ENCODE measurements at places on chromosomes 16 and 17.

GRCh38 chr16:89147085-89147817 lies 24.3 kb upstream of the CDH15 start:
- no peak overlapping the region for H3K4me3 ChIP-seq
- H3K27ac ChIP-seq = no peak overlapping the region
- no peaks in the 10 kb centered on the region for H3K4me1 ChIP-seq
- H3K27me3 ChIP-seq = no peaks in the 10 kb centered on the region
- H3K36me3 ChIP-seq = peaks cover 10% of the 10 kb centered on the region

DNA sequence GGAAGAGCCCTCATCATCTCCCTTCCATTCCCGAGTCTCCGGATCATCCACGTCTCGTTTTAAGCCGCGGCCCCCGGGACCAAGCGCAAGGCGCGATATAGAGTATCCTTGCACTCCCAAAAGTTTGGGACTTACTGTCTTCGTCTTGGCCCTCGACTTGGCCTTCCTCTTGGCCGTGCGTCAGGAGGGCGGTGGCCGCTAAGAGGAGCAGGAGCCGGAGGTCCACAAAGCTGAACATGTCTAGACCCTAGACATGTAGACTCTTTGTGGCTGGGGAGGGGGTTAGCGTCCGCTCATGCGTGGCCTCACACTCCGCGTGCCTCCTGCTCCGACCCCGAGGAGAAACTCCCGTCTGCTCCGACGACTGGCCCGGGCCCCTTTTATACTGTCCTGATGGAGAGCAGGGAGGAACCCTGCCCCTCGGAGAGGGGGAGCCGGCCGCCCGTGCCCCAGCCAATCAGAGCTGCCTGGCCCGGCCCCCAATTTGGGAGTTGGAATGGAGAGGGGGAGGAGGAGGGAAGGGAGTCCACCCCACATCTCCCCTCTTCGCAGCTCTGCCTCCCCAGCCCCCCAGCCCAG lies at the start of gene COL1A1:
COL1A1 (minus strand) TSS at position 356 of the 579 bp plus-strand sequence; CDS start at position 238, 118 bp downstream.
- peak within 1 kb of the TSS; percentile 76 for H3K4me3 ChIP-seq
- H3K36me3 ChIP-seq = peaks cover 4% of the 10 kb centered on the region
- DNase-seq = no peak
- peaks cover 81% of the 10 kb centered on the region for H3K27me3 ChIP-seq
- H3K4me1 ChIP-seq = peaks cover 16% of the 10 kb centered on the region
- H3K27ac ChIP-seq = peak within 1 kb of the TSS; percentile 76

DNA sequence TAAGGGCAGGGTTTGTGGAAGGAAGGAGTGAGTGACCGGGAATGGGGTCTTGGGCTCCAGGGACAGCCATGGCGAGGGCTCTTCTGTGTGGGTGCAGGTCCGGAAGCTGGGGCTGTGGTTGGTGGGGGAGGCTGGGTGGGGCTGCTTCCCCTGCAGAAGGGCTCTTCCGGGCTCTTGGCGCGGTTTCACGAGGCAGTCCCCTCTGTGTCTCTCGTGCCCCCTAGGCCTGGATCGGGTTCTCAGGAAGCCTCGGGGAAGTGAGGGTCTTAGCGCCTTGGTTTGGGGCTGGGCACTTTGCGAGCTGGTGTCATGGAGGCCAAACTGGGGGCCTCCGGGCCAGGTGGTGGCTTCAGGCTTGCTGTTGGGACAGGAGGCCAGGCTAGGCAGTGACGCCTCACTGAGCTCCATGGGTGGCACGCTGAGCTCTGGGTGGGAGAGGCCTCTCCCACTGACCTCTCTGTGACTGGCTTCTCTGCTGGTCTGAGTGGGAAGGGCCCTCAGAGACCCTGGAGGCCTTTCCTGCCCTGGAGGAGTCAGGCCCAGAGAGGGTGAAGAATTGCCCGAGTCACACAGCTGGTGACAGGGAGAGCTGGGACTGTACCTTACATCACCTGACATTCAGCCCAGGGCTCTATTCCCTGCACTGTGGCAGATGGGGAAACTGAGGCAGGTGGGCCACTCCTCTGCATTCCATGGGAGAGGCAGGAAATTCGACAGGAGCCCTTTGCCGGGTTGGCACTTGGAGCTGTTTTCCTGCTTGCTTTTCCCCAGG lies 8.2 kb downstream of the ADCY7 start:
- H3K27ac ChIP-seq = peak overlapping the region; percentile 97
- H3K4me3 ChIP-seq = peak overlapping the region; percentile 96
- no peaks in the 10 kb centered on the region for H3K27me3 ChIP-seq
- H3K4me1 ChIP-seq = peaks cover 92% of the 10 kb centered on the region
- H3K36me3 ChIP-seq = peaks cover 17% of the 10 kb centered on the region
- no peak for DNase-seq

GRCh38 chr16:3938471-3938842 lies 57.9 kb upstream of the CREBBP start:
- no peaks in the 10 kb centered on the region for H3K4me1 ChIP-seq
- H3K4me3 ChIP-seq = peak overlapping the region; percentile 11

GRCh38 chr16:23016368-23016767 lies 132.9 kb downstream of the USP31 start:
- no peak for DNase-seq
- H3K27ac ChIP-seq = no peak overlapping the region
- H3K27me3 ChIP-seq = peaks cover 78% of the 10 kb centered on the region
- H3K4me3 ChIP-seq = no peak overlapping the region

DNA sequence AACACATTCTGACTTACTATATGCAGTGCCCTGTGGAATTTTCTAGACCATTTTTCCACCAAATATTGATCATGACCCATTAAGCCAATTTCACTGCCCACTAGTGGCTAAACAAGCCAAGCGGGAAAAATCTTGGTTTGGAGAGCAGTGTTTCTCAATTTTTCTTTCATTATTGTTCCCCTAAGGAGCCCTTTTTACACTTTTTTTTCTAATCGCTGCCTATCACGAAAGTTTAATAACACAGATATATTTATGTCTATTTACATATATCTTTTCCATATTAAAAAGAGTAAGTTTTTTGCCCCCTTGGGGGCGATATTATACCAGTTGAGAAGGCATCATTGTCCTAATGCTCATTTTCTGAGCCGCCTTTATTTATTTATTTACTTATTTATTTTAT lies 10.8 kb upstream of the TLCD3B start:
- H3K27me3 ChIP-seq = no peaks in the 10 kb centered on the region
- no peak for DNase-seq
- no peaks in the 10 kb centered on the region for H3K4me1 ChIP-seq
- no peak overlapping the region for H3K27ac ChIP-seq
- no peaks in the 10 kb centered on the region for H3K36me3 ChIP-seq

GRCh38 chr17:4540687-4541327 lies 14.4 kb downstream of the MYBBP1A start:
- peaks cover 13% of the 10 kb centered on the region for H3K36me3 ChIP-seq
- H3K4me3 ChIP-seq = no peak overlapping the region
- H3K4me1 ChIP-seq = no peaks in the 10 kb centered on the region
- DNase-seq = no peak
- H3K27ac ChIP-seq = no peak overlapping the region
- no peaks in the 10 kb centered on the region for H3K27me3 ChIP-seq

DNA sequence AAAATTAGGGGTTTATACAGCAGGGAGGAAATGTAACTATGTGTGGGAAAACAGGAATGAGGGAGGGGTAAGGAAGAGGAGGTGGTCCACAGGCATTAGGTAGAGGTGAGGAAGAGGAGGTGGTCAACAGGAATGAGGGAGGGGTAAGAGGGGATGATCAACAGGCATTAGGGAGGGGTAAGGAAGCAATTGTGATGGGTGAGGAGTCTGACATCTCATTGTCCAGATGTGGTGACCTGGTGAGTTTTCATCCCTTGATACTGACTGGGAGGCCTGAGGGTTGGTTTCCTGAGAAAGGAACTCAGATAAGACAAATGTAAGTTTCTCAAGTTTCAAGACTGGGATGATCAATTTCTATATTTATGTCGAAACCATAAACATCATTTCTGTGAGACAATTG lies 206.2 kb upstream of the C16orf82 start:
- H3K4me1 ChIP-seq = no peaks in the 10 kb centered on the region
- DNase-seq = no peak
- H3K36me3 ChIP-seq = no peaks in the 10 kb centered on the region
- H3K27me3 ChIP-seq = peaks cover 35% of the 10 kb centered on the region
- no peak overlapping the region for H3K27ac ChIP-seq

DNA sequence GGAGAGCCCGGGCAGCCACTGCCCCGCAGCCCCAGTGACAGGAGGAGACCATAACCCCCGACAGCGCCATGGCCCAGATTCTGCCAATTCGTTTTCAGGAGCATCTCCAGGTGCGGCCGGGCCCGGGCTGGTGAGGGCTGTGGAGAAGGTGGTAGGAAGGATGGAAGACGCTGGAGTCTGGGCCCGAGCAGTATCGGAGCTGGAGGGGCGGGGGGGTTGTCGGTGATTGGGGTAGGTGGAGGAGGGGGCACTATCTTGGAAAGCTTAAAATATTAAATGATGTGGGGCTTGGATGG lies 317 bp downstream of the CLTC start:
- peak overlapping the region; percentile 90 for H3K4me3 ChIP-seq
- H3K27me3 ChIP-seq = no peaks in the 10 kb centered on the region
- H3K36me3 ChIP-seq = peaks cover 25% of the 10 kb centered on the region
- no peak for DNase-seq

DNA sequence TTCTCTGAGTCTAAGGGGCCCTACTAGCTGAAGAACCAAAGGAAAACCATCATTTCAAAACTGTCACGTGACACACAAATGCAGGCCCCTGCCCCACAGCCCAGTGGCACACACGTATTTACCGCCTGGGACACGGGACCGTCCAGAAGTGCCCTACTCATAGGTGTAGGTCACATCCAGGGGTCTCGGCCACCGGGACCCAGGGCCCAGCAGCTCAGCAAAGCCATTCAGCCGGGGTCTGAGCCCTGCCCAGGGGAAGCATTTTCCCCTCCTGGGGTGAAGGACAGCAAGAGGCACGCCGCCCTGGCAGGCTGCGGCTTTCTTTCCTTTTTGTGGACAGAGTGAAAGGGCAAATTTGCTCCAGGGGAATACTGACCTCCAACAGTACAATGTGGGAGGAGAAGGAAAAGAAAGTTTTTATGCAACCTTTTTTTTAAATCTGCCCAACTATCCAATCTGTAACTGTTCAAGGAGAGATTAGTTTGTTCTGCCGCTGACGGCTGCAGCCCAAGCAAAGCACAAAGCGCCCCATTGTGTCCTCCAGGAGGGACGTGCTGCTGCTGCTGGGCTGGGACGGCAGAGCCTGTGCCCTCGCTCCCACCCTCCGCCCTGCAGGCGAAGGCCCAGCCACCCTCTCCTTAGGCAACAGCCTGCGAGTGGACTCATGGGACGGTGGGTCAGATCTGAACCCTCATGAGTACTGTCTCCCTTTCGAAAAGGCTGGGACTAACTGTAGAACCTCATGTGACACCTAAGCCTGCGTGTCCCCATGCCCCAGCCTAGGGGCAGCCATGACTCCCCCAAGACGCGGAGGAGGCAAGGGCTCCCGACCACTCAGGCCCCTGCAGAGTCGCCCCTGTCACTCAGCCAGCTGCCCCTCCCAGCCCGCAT lies 21.3 kb downstream of the SLC7A5 start:
- H3K27ac ChIP-seq = no peak overlapping the region
- H3K36me3 ChIP-seq = peaks cover 49% of the 10 kb centered on the region
- H3K4me1 ChIP-seq = peaks cover 4% of the 10 kb centered on the region
- no peak overlapping the region for H3K4me3 ChIP-seq
- no peak for DNase-seq
- H3K27me3 ChIP-seq = no peaks in the 10 kb centered on the region

DNA sequence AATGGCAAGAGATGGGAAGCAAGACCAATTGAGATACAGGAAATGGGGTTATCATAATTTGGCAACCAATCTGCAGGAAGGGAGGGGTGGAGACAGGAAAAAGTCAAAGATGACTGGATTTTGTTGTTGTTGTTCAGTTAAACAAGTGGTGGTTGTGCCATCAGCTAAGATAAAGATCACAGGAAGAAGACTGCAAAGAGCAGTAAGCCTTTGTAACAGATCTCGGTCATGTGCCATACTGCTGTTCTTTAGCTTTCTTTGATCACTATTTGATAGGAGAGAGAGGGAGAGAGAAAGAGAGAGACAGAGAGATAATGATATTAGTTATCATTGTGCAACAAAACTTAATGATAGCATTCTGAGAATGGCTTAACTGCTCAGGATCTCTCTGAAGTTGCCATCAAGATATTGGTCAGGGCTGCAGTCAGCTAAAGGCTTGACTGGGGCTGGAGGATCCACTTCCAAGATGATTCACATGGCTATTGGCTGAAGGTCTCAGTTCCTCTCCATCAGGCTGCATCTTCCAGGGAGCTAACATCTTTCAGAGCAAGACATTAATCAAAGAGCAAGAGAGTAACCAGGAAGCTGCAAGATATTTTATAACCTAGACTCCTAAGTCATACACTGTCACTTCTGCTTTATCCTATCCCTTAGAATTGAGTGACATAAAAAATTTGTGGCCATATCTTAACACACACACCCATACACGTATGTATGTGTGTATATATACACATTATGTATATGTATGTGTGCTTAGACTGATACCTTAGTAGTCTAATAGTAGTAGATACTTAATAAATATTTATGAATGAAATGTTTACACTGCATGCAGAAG lies 405.0 kb downstream of the SHISA9 start:
- no peaks in the 10 kb centered on the region for H3K36me3 ChIP-seq
- no peak overlapping the region for H3K27ac ChIP-seq
- no peak overlapping the region for H3K4me3 ChIP-seq
- no peak for DNase-seq

DNA sequence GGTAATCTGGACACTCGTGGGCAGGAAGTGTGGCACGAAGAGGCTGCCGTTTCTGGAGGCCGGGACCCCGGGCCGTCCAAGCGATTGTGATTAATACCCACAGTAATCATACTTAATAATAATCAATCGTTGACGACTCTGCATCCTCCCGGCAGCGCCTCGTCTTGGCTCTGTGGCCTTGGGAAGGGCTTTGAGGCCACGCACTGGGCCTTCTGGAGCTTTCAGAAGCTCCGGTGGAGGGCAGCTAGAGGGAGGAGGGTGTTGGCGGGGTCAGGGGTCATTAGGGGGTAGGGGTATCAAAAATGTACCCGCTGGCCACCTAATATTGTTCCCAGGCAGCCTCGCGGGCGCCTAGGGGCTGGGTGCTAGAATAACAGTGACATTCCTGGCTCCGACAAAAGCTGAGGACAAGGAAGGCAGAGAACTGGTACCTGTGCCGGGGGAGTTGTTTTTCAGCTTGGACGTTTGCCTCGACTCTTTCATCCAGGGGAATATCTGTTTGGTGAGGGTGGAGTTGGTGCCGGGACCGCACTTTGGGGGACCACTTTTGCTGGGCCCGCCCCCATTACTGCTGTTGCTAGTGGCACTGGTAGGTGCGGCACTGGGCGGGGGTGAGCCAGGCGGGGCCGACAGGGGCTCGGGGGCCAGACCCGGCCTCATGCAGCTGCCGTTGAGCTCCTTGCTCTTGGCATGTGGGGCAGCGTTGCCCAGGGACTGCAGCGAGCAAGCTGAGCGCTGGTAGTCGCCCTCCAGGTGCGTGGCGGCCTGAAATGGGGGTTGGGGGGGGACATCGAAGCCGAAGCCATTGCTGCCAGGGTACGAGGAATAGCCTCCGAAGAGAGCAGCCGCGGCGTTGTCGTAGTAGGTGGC lies 6.9 kb upstream of the HOXB2 start:
- no peaks in the 10 kb centered on the region for H3K27me3 ChIP-seq
- no peak overlapping the region for H3K27ac ChIP-seq
- H3K36me3 ChIP-seq = peaks cover 6% of the 10 kb centered on the region
- no peak overlapping the region for H3K4me3 ChIP-seq

GRCh38 chr16:17224879-17225281 lies 245.9 kb downstream of the XYLT1 start:
- no peaks in the 10 kb centered on the region for H3K27me3 ChIP-seq
- H3K27ac ChIP-seq = peak overlapping the region; percentile 14
- H3K36me3 ChIP-seq = peaks cover 6% of the 10 kb centered on the region
- no peak overlapping the region for H3K4me3 ChIP-seq
- H3K4me1 ChIP-seq = peaks cover 30% of the 10 kb centered on the region
